Large intestine (tissue), 12 donors: ENCODE measurements at places on chromosomes 2 and 18. TPM values are rescaled to one million over a fixed set of nuclear protein-coding genes. Genes with fewer than 3 reads are reported as not detected.

Gene DNAJC5G
- polyA plus RNA-seq: 0.19 TPM

Gene EML6
- polyA plus RNA-seq: 6.0 TPM

Gene EGR4
- 0.04 TPM for polyA plus RNA-seq

- no peak overlapping the region for H3K4me3 ChIP-seq
- DNase-seq: no peak
- H3K27ac ChIP-seq: no peak overlapping the region
- H3K27me3 ChIP-seq: no peaks in the 10 kb centered on the region
Measured at GRCh38 chr2:235043762-235044500, 92.1 kb downstream of the SH3BP4 start.

DNA sequence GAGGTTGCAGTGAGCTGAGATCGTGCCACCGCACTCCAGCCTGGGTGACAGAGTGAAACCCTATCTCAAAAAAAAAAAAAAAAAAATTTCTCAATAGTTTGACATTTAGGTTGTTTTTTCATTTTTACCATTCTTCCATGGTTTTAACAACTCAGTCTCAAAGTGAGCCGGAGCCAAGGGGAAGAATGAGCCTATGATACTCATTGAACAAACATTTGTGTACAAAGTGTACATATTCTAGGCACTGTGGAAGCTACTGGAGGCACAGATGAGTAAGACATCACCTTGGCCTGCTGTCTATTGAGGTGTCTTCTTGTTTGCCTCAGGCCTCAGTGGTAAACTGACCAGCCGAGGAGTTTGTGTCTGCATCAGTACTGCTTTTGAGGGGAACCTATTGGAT lies 21.9 kb downstream of the CENPO start:
- DNase-seq: no peak
- H3K4me3 ChIP-seq: no peak overlapping the region
- H3K27ac ChIP-seq: no peak overlapping the region
- peaks cover 43% of the 10 kb centered on the region for H3K36me3 ChIP-seq

- H3K4me3 ChIP-seq: no peak overlapping the region
- no peaks in the 10 kb centered on the region for H3K36me3 ChIP-seq
- H3K4me1 ChIP-seq: peaks cover under 1% of the 10 kb centered on the region
- peak; percentile 83 for DNase-seq
- peak overlapping the region; percentile 62 for H3K27ac ChIP-seq
- no peaks in the 10 kb centered on the region for H3K27me3 ChIP-seq
Measured at GRCh38 chr2:179513181-179513580, 248.5 kb upstream of the SESTD1 start.

DNA sequence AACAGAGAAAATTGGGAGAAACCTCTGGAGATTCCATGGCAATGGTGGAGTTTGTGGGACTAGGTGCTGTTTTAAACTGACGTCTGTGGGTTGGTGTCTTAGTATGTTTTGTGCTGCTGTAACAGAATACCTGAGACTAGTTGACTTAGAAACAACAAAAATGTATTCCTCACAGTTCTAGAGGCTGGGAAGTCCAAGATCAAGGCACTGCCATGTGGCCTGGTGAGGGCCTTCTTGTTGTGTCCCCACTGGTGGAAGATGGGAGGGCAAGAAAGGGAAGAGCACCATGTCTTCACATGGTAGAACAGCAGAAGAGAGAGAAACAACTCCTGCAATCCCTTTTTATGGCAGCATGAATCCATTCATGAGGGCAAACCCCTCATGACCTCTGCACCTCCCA lies 6.8 kb upstream of the ZC3H6 start:
- no peak for DNase-seq
- H3K36me3 ChIP-seq: no peaks in the 10 kb centered on the region
- H3K27me3 ChIP-seq: no peaks in the 10 kb centered on the region
- H3K27ac ChIP-seq: no peak overlapping the region
- H3K4me3 ChIP-seq: no peak overlapping the region

DNA sequence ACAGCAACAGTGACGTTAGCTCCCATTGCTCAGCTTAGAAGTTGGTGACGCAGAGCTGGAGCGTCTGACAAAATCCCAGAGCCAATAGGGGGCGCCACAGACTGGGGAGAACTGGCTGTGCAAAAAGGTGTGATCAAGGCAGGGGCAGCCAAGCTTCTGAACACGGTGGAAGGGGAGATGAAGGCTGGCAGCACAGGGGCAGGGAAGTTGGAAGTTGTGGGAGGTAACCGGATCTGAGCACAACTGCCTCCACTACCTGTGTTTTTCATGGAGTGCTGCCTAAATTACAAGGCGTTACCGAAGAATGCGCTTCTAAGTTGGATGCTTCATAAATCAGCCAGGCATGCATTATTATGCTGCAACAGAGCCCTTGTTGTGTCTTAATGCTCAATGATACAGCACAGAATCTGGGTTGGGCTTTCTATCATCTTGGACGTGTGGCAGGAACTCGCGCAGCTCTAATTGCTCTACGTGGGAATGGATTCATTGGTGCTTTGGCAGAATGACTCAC lies 370.0 kb downstream of the SLC4A3 start:
- no peaks in the 10 kb centered on the region for H3K36me3 ChIP-seq
- peaks cover 4% of the 10 kb centered on the region for H3K4me1 ChIP-seq
- no peaks in the 10 kb centered on the region for H3K27me3 ChIP-seq
- H3K4me3 ChIP-seq: no peak overlapping the region
- DNase-seq: no peak

DNA sequence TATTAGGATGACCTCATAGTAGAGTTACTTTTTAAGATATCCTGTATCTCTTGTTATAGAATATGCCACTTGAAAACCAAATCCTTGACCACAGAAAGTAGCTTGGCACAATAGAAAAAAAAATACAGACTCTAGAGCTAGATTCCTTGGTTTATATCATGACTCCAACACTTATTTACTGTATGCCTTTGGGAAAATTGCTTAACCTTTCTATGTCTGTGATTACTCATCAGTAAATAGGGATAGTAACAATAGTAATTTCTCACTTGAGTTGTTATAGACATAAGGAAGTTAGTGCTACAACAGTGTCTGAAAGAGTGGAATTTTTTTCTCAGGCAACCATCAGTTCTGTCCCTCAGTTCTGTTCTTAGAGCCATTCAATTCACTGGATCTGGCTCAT lies 193.8 kb downstream of the GULP1 start:
- no peak overlapping the region for H3K4me3 ChIP-seq
- no peak overlapping the region for H3K27ac ChIP-seq
- no peaks in the 10 kb centered on the region for H3K36me3 ChIP-seq
- no peaks in the 10 kb centered on the region for H3K27me3 ChIP-seq
- H3K4me1 ChIP-seq: no peaks in the 10 kb centered on the region
